ENCODE measurements at places on chromosomes 1 and 21.

GRCh38 chr1:172875892-172876291 lies 174.8 kb downstream of the TNFSF18 start:
- DNase-seq: no peak

GRCh38 chr1:51607681-51608095 lies 9.2 kb upstream of the OSBPL9 start:
- DNase-seq: no peak

- no peak for DNase-seq
Measured at GRCh38 chr1:229385853-229386456, 43.1 kb upstream of the CCSAP start.

DNA sequence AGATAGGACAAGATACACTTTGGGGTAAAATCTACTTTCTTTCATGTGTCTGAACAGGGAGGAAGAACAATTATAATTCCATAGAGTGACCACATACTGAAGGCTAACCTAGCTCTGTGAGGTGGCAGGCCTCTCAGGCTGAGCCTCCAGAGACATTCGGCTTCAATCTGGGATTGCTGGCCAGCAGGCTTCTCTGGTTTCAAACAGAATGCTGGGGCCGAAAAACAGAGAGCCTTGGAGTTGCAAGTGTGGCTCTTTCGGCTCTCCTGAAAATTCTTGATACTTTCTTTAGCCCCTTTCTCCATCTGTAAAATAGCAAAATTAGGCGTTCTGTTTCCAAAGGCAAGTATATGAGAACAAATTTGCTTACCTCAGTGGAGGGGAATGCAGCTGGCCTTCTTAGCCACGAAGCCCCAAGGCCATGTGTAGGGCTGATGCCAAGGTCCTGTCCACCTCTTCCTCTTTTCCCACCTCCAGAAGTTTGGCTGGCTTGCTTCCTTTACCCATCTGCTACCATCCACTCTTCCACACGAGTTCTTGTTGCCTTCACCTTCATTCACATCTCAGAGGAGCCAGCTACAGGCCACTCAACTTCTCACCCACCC lies 30.0 kb upstream of the UBE2U start:
- DNase-seq: peak; percentile 32

DNA sequence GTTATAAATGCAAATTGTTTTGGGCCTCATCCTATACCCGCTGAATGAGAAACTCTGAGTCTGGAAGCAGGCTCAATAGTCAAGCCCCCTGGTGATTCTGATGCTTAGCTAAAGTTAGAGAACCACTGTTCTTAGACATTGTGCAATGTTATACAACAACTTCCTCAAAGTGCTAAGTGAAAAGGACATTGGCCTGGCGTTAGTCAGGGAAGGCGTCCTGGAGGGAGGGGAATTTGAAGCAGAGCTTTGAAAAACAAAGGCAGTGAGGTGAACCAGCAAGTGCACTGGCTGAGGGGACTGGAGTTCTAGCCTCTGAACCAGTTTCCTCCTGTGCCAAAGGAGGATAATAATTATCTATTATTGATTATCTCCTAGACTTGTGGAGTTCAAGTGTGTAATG lies 5.1 kb downstream of the CD1D start:
- no peak for DNase-seq

DNA sequence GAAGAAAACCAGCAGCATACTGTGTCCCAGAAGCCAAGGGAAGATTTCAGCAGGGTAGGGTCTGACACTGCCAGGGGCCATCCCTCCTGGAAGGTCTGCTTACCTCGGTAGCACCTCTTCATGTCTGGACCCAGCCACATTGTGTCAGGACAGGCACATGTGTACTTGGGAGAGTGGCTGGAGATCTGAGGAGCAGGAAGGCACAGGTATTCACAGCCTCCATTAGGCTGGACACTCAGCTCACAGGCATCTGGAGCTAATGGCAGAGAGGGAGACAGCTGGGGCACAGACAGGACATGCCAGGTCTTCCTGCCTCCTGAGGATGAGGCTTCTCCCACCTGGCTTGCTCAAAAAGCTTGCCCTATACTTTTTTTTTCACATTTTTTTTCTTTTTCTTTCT lies 19.9 kb upstream of the MAGOH start:
- DNase-seq: no peak

DNA sequence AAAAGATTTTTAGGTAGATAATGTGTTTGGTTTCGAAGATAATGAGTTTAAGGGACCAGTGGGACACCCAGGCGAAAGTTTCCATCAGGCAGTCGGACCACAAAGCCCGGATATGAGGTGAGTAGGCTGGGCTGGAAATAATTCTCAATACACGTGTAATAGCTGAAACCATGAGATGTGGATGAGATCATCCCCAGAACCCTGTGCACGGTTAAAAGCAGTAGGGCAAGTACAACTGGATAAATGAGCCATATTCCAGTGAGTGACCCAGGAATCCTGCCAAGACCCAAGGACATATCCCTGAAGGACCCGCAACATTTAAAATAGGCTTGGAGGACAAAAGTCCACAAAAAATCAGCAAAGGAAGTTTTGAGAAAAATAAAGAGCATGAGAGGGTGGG lies 21.5 kb upstream of the NHLH2 start:
- peak; percentile 38 for DNase-seq

DNA sequence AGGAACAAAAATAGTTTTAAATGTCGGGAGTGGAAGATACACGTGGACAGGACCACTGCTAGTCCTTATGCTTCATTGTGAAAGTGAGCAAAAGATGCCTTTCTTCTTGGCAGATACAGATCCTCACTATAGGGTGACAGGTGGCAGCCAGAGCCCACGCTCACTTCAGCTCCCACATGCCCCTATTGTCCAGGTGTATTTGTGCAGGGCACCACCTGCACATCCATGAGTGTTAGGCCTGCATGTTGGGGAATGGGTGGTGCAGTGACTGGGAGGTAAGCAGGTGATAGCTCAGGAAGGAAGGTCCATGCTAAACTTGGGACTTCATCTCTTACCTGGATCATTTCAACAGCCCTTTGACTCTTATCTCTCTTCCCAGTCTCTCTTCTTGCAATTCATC lies 27.4 kb downstream of the SLC5A9 start:
- no peak for DNase-seq

Measured in Daoy (cell line).